ENCODE measurements at places on chromosomes 4 and X. TPM values are rescaled to one million over a fixed set of nuclear protein-coding genes. Genes with fewer than 3 reads are reported as not detected.

GPRASP1 gene
- 1.2 TPM for total RNA-seq

CT45A3 gene
- not detected for total RNA-seq

PIM2 gene
- 50.7 TPM for total RNA-seq

RHOH gene
- 4.1 TPM for total RNA-seq

UCP1 gene
- total RNA-seq: not detected

NDNF gene
- 6.0 TPM for total RNA-seq

FAM156B gene
- total RNA-seq: 63.6 TPM

SPACA5 gene
- not detected for total RNA-seq
